ENCODE measurements at places on chromosomes 11 and 22.

GRCh38 chr11:838441-839279 lies 3.7 kb downstream of the POLR2L start:
- no peak for DNase-seq

DNA sequence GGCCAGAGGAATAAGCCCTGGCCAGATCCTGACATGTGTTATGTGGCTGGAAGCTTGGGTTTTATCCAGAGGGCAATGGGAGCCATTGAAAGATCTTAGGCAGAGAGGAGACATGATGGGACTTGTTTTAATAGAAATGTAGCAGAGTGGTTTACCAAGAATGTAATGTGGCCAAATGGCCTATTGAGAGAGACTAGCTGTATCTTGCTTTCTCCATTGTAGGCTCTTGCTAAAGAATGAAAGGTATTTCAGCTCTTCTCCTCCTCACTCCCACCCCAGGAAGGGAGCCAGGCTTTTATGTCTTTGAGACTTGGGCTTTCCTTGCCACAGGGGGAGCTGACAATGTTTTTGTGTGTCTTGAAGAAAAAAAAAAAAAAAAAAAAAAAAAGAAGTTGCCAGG lies 82.3 kb downstream of the TRIM29 start:
- no peak for DNase-seq

- no peak for DNase-seq
Measured at GRCh38 chr11:109526931-109527330, 104.9 kb downstream of the C11orf87 start.

DNA sequence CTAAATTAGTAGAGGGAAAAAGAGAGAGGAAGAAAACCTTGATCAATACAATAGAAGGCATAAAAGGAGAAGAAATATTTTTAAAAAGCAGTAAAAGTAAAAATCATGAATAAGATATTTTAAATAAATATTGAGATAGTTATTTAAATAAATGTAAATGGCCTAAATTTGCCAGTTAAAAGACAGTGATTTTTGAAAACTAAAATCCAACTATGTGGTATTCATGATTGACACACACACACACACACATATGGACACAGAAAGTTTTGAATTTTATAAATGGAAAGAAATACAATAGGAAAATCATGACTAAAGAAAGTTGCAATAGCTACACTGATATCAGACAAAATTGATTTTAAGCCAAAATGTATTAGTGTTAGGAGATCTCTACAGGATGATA lies 313.1 kb downstream of the TBC1D22A start:
- no peak for DNase-seq

DNA sequence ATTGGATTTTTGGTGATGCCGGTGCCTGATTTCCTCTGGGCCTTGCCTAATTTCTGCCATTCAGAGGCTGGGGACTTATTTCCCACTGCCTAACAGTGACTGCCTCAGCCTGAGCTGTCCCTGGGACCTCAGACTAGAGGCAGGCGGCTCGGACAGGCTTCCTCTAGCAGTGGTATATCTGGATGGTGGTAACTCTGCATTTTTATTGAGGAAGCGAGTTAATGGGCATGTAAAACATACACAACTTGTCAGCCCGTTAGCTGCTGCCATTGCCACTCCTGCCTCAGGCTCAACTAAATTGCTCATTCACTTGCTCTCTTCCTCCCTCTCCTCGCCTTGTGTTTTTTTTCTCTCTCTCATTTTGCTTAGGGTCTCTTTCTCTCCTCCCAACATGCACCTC lies 561.6 kb downstream of the BUD13 start:
- DNase-seq, result no peak

GRCh38 chr11:92837595-92837994 lies 131.9 kb upstream of the MTNR1B start:
- DNase-seq, result peak; percentile 65

GRCh38 chr22:25153961-25154666 lies 45.5 kb upstream of the CRYBB3 start:
- DNase-seq, result no peak

GRCh38 chr11:111327908-111328624 lies 29.7 kb downstream of the POU2AF3 start:
- no peak for DNase-seq

- no peak for DNase-seq
Measured at GRCh38 chr11:2507945-2508749, 63.3 kb downstream of the KCNQ1 start.

- DNase-seq, result no peak
Measured at GRCh38 chr22:24687322-24687721, 84.3 kb downstream of the GGT1 start.

GRCh38 chr11:48006301-48006992 lies 26.1 kb downstream of the PTPRJ start:
- DNase-seq, result peak; percentile 71

DNA sequence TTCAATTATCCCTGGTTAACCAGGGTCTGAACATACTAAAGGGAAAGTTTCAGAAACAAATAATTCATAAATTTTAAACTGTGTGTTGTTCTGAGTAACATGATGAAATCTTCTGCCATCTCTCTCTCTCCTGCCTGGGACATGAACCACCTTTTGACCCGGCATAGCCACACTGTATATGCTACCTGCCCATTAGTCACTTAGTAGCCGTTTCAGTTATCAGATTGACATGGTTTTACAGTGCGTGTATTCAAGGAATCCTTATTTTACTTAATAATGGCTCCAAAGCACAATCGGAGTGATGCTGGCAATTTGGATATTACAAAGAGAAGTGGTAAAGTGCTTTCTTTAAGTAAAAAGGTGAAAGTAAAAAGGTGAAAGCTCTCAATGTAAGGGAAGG lies 227.1 kb upstream of the CCDC179 start:
- no peak for DNase-seq

DNA sequence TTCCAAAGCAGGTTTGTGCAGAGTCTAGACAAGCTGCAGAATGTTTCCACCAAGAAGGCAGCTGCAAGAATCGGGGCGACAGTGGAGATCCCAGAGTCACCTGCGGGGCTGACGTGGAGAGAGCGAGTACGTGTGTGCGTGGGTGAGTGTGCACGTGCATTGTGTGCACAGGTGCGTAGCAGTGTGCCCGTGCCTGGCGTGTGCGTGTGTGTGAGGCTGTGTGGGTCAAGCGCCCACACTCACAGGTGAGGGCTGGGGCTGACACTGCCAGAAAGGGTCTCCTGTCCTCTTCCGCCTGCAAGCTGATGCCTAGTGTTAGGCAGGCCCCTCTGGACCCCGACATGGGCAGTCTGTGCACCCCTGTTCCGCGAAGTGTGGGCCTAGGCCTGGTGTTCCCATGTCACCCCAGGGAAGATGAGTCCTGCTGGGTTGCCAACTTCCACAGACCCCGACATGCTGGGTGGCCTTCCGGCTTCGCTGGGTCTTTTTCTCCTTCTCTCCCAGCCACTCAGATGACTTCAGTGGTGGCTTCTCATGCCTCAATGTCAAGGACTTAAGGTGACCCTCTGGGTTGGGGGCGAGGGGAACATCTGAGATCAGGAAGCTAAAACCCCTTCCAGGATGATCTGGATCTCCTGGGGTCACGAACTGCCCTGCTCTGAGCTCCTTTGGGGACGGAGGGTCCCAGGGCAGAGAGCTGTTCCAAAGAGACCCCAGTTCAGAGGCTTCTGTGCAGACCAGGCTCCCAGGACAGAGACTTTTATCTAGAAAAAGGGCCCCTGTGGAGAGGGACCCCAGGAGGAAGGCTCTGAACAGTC lies 10.4 kb upstream of the SYT8 start:
- no peak for DNase-seq

- peak; percentile 88 for DNase-seq
Measured at GRCh38 chr22:17258015-17258787, 39.0 kb upstream of the ADA2 start.

Measured in NCI-H1417 (cell line).